Activated CD4-positive, alpha-beta T cell treated with anti-CD3 and anti-CD28 coated beads, Interleukin-2, amount 50 U/mL, for 4 hours (primary cell): ENCODE measurements at places on chromosomes 1 and 21.

DNA sequence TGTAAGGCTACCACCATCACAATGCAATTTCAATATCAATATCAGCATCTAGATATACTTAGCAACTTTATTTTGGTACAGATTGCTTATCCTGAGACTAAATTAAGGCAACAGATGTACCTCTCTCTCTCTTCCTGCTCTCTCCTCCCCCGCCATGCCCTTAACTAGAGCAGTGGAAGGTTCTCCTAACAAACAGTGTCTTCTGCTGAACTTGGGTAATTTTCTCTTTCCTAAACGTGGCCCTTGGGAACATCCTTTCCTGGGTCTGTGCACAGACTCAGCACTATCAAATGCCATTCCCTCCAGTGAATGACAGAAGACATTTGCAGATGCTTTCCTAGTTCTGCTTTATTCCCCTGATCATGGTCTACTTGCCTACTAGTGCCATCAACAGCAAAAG, 85.6 kb upstream of the TTC39A start:
- no peak for DNase-seq

GRCh38 chr1:114093624-114094362, 59.9 kb downstream of the SYT6 start:
- no peak for DNase-seq

DNA sequence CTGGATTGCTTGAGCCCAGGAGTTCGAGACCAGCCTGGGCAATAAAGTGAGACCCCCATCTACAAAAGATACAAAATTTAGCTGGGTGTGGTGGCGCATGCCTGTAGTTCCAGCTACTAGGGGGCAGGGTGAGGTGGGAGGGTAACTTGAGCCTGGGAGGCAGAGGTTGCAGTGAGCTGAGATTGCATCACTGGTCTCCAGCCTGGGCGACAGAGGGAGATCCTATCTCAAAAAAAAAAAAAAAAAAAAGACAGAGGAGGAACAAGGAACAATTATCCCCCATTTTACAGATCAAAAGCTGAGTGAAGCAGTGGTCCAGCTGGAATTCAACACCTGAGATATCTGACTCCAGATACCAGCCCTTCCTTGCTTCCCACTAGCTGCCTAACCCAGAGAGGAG, 34.8 kb downstream of the L1TD1 start:
- DNase-seq: no peak

- no peak for DNase-seq
Measured at GRCh38 chr21:44327603-44327974, 11.6 kb downstream of the CFAP410 start.

DNA sequence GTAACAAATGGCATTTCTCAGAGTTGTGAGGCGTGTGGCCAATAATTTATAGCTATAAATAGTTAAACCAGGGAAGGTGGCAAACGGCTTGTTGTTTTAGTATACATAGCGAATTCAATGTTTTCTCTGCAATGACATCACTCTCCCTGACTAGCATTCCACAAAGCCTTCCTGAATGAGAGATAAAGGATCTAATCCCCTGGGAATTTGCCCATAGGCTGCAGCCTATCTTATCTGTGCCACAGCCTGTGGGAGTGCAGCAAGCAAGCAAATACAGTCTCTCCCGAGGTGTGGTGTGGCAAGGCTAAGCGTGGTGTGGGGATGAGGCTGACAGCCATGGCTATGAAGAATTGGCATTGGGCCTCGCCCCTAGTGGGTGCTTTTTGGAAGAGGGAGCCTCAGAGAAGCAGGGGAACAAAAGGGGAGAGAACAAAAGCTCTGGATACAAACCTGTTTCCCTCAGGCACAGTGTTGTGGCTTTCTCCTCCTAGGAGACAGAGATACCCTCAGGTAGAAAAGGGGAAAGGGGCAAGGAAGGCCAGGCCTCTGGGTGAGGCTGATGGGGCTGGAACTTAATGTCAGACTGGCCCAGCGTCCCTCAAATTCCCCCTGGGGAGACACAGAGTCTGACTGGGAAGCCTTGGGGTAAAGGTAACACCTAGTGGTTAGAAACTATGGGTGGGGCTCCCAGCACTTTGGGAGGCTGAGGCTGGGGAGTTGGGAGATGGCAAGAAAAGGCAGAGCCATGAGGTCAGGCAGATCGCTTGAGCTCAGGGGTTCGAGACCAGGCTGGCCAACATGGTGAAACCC, 8.9 kb downstream of the TAGLN2 start:
- no peak for DNase-seq

DNA sequence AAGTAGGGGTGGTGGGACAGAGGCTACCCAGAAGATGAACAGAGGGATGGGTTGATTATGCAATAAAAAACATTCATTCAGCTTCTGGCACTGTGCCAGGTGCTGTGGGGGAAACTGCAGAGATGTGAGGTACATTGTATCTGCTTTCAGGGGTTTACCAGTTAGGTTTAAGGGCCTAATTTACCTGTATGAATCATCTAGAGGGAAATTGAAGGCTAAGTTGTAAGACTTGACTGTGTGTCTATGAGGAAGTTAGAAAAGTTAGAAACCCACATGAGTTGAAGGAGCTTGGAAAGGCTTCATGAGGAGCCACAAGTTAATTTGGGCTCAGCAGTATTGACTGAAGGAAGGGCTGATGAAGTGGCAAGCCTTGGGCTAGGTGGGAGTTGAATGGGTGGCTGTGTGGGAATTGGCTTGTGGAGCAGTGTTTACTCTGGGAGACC, 36.7 kb upstream of the APOBEC4 start:
- no peak for DNase-seq

DNA sequence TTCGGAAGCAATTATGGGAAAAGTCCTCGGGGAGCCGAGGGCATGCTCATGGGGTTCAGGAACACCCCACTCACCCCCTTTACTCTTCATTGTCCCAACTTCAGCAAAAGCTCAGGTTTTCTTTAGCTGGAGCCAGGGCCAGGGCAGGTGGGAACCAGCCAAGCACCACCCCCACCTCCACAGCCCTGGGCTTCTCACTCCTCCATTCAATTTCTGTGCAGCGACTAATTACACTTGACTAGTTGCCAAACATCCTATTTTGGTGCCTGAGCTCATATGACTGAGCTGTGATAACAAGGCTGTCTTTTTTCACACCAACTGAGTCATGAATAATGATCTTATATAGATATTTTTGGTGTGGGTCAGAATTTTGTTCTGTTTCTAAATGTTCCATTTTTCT, 257.2 kb upstream of the AJAP1 start:
- DNase-seq: no peak

DNA sequence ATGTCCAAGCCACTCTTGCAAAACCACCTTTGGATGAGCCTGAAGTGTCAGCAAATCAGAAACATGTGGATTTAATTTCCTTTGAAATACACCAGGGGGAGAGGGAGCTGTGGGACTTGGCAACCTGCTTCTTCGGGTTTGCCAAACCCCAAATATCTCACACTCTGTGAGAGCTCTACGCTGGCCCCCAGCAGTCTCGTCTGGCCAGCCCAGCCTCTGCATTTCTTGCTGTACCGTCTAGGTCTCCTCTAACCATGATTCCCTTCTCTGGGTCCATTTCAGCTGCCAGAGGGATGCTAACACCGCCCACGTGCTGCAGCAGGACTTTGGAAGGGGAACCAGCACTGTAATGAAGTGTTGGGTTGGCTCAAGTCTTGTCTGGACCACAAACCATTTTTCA, 114.6 kb downstream of the MRPS6 start:
- DNase-seq: no peak

DNA sequence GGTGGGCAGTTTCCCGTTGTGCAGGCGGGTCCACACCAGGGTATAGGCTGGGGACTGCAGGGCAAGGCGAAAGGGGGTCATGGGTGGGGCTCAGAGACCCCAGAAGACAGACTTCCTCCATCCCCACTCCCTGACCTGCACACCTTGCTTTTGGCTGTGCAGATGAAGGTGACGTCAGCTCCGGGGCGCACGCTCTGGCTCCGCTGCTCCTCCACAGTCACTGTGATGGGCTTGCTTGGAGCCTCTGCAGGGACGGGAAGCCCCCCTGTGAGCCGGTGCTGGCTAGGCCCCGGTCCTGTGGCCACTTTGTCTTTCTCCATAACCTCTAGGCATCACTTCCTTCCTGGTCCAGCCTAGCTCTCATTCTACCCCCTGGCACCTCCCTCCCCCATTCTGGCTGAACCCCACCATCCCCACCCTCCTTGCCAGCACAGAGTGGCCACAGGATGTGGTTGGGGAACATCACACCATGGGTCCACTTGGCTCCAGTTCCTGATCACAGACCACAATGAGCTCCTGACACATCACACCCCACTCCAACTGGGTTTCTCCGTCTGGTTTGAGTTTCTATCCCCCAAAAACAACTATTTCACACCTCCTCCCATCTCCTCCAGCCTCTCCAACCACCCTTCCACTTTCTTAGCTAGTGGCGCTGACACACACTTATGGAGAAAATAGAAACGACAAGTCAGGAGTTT, 45.2 kb downstream of the LDLRAD2 start:
- DNase-seq: no peak

DNA sequence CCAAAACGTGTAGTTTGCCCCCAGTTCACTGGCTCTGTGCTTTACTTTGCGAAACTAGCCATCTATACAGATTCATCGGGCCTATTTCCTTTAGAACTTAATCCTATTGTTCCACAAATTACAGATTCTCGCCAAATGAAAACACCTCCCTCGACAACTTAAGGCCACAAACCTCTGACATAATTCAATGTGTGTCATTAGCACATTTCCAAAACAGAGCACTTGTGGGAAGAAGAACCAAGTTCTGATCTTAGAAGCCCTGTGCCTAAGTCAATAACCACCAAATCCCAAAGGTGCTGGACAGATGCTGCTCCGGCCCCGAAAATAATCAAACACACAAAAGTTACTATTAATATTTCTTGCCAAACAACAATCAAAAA, 93.9 kb downstream of the SLC45A1 start:
- DNase-seq: no peak

DNA sequence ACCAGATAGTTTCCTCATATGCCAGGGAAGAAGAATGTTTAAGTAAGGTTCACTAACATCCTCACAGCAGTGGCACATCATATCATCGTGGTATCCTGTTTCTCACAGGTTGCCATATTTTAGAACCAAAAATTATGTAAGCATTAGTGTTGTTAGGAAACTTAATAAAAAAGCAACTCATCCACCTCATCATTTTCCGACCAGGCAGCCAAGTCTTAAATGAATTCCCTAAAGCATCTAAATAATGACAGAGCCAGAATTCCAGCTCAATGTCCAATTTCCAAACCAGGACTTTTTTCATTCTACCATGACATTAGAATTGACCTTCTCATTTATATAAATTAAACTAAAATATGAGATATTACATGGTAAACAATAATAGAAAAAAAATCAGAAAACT, 272.7 kb downstream of the NTNG1 start:
- no peak for DNase-seq

DNA sequence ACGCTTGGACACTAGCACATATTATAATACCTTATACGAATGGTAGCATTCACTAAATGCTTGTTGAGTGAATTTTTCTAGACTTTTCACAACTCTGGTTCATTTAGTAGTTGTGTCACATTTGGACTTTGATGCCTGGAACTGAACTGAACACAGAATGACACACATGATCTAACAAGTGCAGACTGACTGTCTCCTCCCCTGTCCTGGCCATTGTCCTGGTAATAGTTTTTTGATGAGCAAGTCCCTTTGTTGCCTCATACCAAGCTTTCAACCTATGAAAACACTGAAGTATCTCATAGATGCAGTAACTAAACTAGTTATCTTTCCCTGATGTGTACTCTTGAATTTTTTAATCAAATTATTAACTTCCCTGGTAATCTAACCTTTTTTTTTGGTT, 66.4 kb downstream of the LRRC8D start:
- no peak for DNase-seq

GRCh38 chr1:231215681-231216385, 25.2 kb upstream of the GNPAT start:
- no peak for DNase-seq
